ENCODE measurements at places on chromosomes 2 and 18. TPM values are rescaled to one million over a fixed set of nuclear protein-coding genes. Genes with fewer than 3 reads are reported as not detected.

Gene CTAGE1
- not detected for total RNA-seq

Gene GPC1
- total RNA-seq: 18.6 TPM

Gene PROC
- not detected for total RNA-seq

Gene REG1B
- not detected for total RNA-seq

Gene ATOH8
- total RNA-seq: 23.8 TPM
